ENCODE measurements at places on chromosomes 5 and 9.
A peak's percentile ranks its signal among the peaks of the same experiment; 100 is the strongest.

DNA sequence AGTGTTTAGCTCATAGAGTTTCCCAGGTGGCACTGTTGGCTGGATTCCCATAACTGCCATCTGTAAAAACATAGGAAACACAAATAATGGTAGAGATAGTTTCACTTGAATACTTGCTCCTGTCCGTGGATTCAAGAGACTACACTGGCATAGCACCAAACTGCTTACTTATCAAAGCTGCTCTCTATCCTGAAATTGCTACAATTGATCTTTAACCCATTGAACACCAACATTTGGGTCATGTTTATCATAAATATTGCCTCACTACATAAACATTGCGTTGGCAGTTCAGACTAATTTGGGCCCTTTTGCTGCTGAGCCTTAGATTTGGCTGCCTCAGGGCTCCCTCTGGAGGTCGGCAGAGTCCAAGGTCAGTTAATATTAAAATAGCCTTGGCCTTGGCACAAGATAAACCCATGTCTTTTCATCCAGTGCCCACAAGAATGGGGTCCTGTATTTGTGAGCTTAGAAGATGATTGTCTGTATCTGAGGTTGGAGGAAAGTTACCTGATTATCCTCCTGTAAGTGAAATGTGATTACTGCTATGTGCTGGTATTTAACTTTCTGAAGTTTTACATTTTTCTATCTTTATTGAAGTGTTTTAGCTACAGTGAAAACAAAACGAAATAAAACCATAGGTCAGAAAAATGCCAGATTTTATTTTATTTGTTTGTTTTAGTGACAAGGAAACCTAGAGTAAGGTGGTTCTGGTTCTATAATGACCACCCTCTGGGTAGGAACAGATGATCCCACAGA lies 4.0 kb upstream of the RANBP3L start:
- no peak overlapping the region for H3K27ac ChIP-seq
- peaks cover 10% of the 10 kb centered on the region for H3K4me1 ChIP-seq
- H3K36me3 ChIP-seq, result no peaks in the 10 kb centered on the region

- no peak for DNase-seq
- H3K27ac ChIP-seq, result no peak overlapping the region
- no peaks in the 10 kb centered on the region for H3K27me3 ChIP-seq
- H3K36me3 ChIP-seq, result no peaks in the 10 kb centered on the region
- H3K4me3 ChIP-seq, result no peak overlapping the region
Observed at GRCh38 chr9:77521091-77521490, 127.0 kb downstream of the GNA14 start.

GRCh38 chr5:100901821-100902341 lies 1.2 kb downstream of the ST8SIA4 start:
- H3K27me3 ChIP-seq, result peaks cover 89% of the 10 kb centered on the region
- H3K36me3 ChIP-seq, result no peaks in the 10 kb centered on the region
- H3K4me3 ChIP-seq, result peak overlapping the region; percentile 34
- DNase-seq, result peak; percentile 10
- peaks cover 15% of the 10 kb centered on the region for H3K4me1 ChIP-seq
- no peak overlapping the region for H3K27ac ChIP-seq

GRCh38 chr5:432201-432927 lies 10.6 kb upstream of the EXOC3 start:
- no peak overlapping the region for H3K27ac ChIP-seq
- H3K36me3 ChIP-seq, result no peaks in the 10 kb centered on the region
- no peaks in the 10 kb centered on the region for H3K4me1 ChIP-seq

GRCh38 chr9:89254773-89255125 lies 56.2 kb upstream of the CKS2 start:
- H3K36me3 ChIP-seq, result no peaks in the 10 kb centered on the region
- no peak overlapping the region for H3K4me3 ChIP-seq
- no peaks in the 10 kb centered on the region for H3K27me3 ChIP-seq
- H3K4me1 ChIP-seq, result no peaks in the 10 kb centered on the region
- H3K27ac ChIP-seq, result no peak overlapping the region

GRCh38 chr9:19481971-19482404 lies 73.2 kb downstream of the ACER2 start:
- no peaks in the 10 kb centered on the region for H3K4me1 ChIP-seq
- no peak overlapping the region for H3K4me3 ChIP-seq
- H3K36me3 ChIP-seq, result no peaks in the 10 kb centered on the region
- H3K27me3 ChIP-seq, result no peaks in the 10 kb centered on the region

DNA sequence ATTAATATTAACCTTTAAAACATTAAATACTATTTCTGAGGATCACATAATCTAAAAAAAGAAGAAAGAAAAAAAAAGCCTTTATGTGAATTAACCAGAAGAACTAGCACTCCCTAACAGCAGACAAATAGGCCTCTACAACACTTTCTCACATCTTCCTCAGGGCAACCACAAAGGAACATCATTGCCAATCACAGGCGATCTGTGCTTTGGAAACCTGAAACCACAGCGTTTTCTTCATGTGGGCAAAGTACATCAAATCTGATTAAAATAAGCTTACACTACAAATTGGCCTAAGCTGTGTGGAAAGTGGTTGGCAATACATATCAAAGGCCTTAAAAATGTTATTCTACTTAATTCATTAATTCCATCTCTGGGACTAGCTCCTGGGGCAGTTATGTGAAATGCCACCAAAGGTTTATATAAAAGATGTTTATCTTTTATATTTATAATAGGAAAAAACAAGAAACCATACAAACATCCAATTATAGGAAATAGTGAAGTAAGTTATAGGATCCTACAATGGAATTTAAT lies 184.8 kb upstream of the TBCA start:
- H3K4me3 ChIP-seq, result no peak overlapping the region
- H3K4me1 ChIP-seq, result peaks cover 12% of the 10 kb centered on the region
- no peaks in the 10 kb centered on the region for H3K36me3 ChIP-seq
- DNase-seq, result peak; percentile 37

DNA sequence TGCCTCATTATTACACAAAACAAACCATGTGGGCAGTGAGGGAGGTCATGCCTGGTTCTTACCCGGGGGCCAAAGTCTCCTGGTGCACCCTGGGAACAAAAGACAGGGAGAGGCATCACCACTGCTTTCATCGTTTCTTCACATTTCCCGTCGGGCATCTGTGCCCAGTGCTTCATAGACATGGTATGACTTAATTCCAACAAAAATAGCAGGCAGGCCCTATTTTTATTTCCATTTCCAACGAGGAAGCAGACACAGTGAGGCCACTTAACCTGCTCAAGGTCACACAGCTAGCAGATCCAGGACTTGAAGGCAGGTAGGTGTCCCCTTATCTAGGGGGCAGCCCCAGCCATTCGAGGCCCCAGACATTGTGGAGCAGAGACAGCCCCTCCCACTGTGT lies 34.6 kb upstream of the PHYKPL start:
- no peaks in the 10 kb centered on the region for H3K36me3 ChIP-seq
- no peak overlapping the region for H3K4me3 ChIP-seq
- H3K4me1 ChIP-seq, result no peaks in the 10 kb centered on the region
- H3K27ac ChIP-seq, result no peak overlapping the region
- no peaks in the 10 kb centered on the region for H3K27me3 ChIP-seq

DNA sequence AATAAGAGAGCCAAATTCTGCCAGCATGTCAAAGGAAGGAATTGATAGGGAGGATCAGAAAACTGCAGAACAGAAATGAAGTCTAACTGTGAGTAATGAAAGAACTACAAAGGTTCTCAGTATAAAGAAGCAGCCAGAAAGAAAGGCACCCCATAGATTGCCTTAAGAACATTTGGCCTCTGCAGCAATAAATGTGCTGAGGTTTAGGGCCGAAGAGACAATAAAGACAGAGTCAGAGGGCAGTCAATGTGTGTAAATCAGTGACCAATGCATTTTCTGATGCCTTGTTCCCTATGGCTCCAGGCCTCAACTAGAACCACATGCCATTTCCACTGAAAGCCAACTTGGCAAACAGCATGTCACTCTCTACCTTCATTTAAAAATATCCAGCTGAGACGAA lies 281.0 kb downstream of the HINT1 start:
- peaks cover 57% of the 10 kb centered on the region for H3K27me3 ChIP-seq
- no peaks in the 10 kb centered on the region for H3K36me3 ChIP-seq
- H3K4me3 ChIP-seq, result no peak overlapping the region
- no peak for DNase-seq

DNA sequence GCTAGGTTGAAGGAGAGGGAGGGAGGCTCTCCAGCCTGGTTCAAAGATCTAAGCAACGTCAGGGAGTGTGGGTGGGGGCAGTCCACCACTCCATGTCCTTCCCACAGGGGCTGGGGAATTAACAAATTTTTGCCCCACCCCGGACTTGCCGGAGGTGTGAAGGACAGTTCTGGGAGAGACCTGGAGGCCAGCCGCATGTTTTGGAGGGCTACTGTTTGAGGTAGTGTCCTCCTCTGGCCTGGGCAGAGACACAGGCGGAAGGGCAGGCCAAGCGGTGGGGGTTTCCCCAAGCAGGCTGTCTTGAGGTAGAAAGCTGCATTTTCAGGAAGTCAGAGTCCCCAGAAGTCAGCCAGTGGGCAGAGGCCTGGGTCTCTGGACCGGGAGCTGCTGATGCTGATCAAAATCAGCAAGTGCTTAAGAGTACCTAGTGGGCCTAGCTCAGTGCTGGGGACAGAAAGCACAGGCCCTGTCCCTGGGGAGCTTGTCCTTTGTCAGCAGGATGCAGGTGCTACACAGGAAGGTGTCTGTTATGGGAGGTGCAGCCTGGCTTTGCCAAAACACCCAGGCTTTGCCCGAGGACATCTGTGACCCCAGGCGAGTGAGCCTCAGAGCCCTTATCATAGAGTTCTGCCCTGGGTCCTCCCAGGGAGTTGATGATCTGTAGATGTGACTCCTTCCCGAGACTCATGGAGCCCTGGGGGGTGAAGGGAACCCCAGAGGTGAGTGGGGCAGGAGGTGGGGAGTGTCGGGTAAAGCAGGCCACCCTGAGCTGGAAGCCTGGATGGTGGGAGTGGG lies 18.5 kb downstream of the JADE2 start:
- no peaks in the 10 kb centered on the region for H3K27me3 ChIP-seq
- DNase-seq, result no peak
- H3K4me1 ChIP-seq, result peaks cover 33% of the 10 kb centered on the region
- H3K27ac ChIP-seq, result peak overlapping the region; percentile 76

DNA sequence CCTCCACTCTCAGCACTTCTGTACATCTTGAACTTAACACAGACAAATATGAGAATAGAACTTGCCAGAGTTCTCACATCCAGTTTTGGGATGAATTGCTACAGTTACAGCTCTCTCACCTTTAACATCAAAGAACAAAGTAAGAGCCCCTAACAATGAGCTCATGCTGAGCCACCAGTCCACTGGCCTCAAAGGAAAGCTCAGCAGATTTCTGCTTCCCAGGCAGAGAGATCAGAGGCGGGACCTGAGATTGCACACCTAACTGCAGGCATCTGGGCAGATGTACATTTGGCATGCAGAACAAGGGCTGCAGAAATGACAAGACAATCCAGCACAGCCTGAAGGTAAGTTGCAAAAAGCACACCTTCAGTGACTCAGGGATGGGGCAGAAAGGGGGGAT lies 300.9 kb downstream of the MRPS30 start:
- H3K4me3 ChIP-seq, result no peak overlapping the region
- H3K4me1 ChIP-seq, result no peaks in the 10 kb centered on the region
- no peak for DNase-seq
- no peak overlapping the region for H3K27ac ChIP-seq
- peaks cover 4% of the 10 kb centered on the region for H3K27me3 ChIP-seq
- H3K36me3 ChIP-seq, result no peaks in the 10 kb centered on the region

GRCh38 chr5:180090769-180091546 lies 19.4 kb upstream of the RNF130 start:
- peak; percentile 43 for DNase-seq
- H3K27me3 ChIP-seq, result no peaks in the 10 kb centered on the region
- no peaks in the 10 kb centered on the region for H3K36me3 ChIP-seq
- H3K4me3 ChIP-seq, result peak overlapping the region; percentile 52
- H3K4me1 ChIP-seq, result no peaks in the 10 kb centered on the region
- H3K27ac ChIP-seq, result no peak overlapping the region

- no peaks in the 10 kb centered on the region for H3K36me3 ChIP-seq
- H3K27ac ChIP-seq, result no peak overlapping the region
- no peaks in the 10 kb centered on the region for H3K27me3 ChIP-seq
- no peaks in the 10 kb centered on the region for H3K4me1 ChIP-seq
Observed at GRCh38 chr9:90105773-90106172, 501.0 kb downstream of the GADD45G start.

DNA sequence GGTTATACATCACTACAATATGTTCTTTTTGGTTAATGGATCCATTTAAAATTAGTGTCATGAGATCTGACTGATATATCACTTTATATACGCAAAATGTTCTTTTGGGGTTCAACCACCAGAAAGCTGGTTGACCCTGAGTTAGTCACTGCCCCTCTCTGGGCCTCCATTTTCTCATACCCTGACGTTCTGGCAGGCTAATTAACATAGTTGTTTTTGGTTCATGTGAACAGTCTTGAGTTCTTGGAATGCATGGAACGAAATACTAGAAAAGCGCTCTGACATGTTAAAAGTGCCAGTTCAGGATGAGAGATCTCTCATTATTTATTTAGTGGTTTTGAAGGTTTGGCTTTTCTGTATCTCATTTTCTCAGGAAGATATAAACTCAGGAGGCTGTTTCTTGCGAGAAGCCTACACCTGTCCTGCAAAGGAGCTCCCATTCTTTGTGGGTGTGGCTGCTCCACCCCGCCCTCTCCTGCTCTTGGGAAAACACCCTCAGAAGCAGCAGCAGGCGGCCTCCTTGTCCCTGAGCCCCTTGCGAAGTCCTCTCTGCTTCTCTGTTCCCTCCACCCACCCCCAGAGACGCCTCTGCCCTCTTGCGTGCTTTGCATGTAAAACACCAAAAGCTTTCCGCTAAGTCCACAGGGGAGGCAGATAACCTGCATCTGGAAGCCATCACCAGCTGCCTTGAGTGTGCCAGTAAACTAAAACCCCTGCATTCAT lies 302.4 kb upstream of the PANK3 start:
- H3K4me1 ChIP-seq, result no peaks in the 10 kb centered on the region
- peak; percentile 67 for DNase-seq
- H3K36me3 ChIP-seq, result no peaks in the 10 kb centered on the region
- H3K27me3 ChIP-seq, result peaks cover 49% of the 10 kb centered on the region
- H3K27ac ChIP-seq, result no peak overlapping the region

- H3K36me3 ChIP-seq, result no peaks in the 10 kb centered on the region
- H3K27ac ChIP-seq, result no peak overlapping the region
- no peak overlapping the region for H3K4me3 ChIP-seq
- no peaks in the 10 kb centered on the region for H3K4me1 ChIP-seq
Observed at GRCh38 chr5:32805971-32806638, 95.0 kb downstream of the NPR3 start.

GRCh38 chr9:114674798-114675540 lies 7.0 kb downstream of the TEX48 start:
- no peak overlapping the region for H3K27ac ChIP-seq
- no peaks in the 10 kb centered on the region for H3K27me3 ChIP-seq
- no peak overlapping the region for H3K4me3 ChIP-seq

GRCh38 chr5:38783011-38783561 lies 62.7 kb upstream of the OSMR start:
- no peaks in the 10 kb centered on the region for H3K36me3 ChIP-seq
- DNase-seq, result peak; percentile 82
- peak overlapping the region; percentile 49 for H3K27ac ChIP-seq
- no peaks in the 10 kb centered on the region for H3K27me3 ChIP-seq
- peaks cover 24% of the 10 kb centered on the region for H3K4me1 ChIP-seq

Measured in A673 (cell line).